Thoracic aorta (tissue), 2 donors: ENCODE measurements at places on chromosomes 3 and 15.

GRCh38 chr3:195001961-195002861 is 268.7 kb downstream of the XXYLT1 start:
- DNase-seq: no peak

DNA sequence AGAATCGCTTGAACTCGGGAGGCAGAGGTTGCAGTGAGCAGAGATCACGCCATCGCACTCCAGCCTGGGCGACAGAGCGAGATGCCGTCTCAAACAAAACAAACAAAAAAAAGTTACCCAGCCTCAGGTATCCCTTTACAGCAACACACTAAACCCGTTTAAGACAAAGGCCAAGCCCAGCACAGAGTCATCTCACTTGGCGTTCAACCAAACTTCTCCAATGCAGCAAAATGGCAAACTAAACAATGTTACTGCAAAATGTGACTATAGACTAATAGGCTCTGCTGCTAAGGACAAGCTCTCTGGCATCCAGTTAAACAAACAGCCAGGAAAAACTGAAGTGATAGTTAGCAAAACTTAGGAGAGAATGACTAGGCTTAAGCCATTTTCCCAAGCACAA is 6.4 kb upstream of the FAM219B start:
- no peak for DNase-seq

DNA sequence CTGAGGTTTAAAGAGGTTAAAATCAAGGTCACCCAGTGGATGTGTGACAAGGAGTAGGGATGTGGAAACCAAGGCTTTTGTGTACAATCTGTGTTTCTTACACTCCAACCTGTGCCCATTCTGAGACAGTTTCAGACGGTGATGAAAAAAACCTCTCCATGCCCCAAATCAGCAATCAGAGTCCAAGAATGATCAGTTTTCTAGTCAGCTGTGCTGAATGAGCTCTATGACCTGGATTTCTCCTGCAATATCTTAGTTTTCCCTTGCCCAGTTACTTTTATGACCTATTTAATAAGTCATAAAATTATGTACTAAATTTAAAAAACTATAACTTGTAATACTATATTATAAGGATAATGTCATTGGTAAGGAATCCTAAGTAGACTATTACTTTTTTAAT is 37.5 kb upstream of the CBLB start:
- no peak for DNase-seq

DNA sequence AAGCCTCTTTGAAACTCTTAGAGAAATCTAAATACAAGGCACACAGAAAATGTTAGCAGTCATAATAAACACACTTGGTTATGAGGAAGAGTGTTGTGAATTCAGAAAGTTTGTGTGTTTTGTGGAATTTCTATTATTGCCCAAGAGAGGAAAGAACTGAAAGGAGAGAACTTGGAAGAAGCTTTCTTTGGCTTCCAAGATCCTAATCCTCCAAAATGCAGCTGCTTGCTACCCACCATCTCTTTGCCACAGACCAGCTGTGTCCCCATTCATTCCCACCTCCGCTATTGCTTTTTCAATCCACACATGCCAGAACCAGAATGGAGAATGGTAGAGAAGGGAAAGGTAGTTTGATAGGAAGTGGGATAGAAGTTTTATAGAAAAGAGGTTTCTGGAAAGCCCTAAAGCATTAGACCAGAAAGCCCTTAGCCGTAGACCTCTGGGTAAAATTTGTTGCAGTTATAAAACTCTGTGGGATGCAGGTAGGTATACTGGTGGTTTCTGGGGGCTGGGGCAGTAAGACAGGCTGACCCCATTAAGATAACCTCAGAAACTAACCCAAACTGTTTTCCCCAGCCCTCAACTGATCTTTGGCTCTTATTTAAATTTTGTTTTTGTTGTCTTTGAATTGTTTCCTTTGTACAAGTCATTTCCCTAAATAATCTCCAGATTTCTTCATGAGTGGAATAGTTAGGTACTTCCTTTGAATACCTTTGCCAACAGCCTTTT is 108.5 kb downstream of the FILIP1L start:
- no peak for DNase-seq

- DNase-seq: no peak
Observed at GRCh38 chr3:61571516-61572336, 10.4 kb downstream of the PTPRG start.

DNA sequence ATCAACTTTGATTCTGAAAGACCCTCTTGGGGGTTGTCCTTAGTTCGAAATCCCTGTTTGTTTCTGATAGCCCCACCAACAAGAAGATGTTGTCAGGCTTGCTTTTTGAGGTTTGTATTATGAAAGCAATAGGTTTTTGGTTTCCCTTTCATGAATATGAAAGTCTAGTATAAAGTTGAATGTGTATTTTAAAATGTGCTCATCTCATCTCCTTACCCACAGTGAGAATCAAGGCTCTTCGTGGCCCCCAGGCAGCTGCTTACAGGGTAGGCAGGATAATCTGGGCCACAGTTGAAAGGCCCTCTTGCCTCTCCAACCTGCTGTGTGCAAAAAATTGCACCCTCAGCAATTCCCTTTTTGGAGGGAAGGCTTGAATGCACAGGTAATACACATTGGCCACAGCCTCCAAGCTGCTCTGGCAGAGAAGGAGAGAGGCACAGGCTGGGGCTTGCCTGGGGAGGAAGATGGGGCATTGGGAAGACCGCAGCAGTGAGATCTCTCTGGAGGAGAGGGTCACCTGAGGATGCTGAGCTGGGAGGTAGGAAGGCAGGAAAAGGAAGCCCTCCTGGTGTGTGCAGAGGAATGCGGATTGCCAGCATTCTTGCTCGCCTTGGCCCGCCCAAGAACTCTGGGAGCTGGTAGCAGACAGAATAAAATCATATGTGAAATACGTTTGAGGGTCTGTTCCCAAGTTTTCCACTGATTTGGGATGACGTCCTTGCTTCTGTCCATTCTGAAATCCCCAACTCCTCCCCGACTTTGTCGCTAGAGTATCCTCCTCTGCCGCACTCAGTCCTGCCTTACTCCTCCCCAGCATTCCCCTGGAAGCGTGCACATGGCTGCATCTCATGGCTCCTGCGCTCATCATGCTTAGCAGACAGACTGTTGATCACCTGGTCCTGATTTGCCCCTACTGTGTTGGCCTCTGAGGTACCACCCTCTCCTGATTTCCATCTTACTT is 196.4 kb downstream of the RPLP1 start:
- no peak for DNase-seq

DNA sequence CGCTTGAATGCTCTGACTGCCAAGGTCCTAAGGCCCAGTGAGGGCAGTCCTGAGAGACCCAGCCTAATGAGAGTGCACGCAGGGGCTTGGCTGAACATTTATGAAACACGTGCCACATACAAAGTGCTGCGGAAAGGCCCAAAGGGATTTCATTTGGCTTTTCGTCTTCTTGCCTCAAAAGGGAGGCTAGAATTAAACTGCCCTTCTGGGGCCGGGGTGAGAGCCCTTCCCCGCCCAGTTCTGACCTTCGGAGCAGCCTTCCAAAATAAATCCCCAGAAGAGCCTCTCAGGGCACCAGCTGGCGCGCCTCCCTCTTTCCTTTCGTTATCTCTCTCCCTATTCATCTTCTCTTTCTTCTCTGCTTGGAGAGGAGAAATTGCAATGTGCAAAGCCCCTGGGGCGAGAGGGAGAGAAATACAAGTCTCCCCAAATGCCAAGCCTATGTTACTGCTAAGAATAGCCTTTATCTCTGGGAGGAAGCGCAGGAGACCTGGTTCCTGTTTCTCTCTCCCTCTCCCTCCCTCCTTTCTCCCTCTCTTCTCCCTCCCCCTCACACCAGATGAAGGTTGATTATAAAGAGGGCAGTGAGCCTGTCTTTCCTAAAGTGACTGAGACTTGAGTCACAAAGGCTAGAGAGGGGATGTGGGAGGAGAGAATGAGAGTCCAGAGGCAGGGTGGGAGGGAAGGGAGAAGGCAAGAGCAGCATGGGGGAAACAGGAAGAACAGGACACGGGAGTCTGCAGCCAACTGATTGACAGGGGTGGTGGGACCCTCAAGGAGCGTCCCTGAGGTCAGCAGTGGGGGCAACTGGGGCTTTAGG is 36.7 kb upstream of the NDUFB4 start:
- no peak for DNase-seq

GRCh38 chr15:40106203-40107161 is 2.2 kb downstream of the BMF start:
- no peak for DNase-seq

DNA sequence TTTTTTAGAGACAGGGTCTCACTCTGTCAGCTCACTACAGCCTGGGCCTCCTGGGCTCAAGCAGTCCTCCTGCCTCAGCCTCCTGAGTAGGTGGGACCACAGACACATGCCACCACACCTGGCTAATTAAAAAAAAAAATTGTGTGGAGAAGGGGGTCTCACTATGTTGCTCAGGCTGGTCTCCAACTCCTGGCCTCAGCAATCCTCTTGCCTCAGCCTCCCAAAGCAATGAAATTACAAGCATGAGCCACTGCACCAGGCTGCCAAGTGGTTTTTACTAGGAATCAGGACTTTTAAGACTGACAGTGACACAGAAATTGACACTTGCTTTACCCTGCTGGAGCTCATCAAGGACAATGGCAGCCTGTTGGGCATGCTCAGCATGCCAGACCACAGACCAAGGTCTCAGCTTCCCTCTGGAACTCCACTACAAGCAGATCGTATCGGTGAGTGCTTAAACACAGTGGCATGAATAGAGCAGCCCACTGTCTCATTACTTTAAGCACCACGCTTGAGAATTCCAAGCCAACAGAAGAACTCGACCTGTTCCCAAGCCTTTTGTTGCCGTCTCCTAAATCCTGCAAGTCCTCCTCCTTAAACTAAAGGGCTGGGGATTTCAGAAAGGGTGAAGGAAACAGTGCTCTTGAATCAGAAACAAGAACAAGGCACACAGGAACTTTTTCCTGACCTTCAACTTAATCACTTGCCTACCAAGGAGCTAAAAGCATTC is 41.4 kb downstream of the EOMES start:
- no peak for DNase-seq

- no peak for DNase-seq
Observed at GRCh38 chr15:40441565-40442531, 1.1 kb downstream of the BAHD1 start.

DNA sequence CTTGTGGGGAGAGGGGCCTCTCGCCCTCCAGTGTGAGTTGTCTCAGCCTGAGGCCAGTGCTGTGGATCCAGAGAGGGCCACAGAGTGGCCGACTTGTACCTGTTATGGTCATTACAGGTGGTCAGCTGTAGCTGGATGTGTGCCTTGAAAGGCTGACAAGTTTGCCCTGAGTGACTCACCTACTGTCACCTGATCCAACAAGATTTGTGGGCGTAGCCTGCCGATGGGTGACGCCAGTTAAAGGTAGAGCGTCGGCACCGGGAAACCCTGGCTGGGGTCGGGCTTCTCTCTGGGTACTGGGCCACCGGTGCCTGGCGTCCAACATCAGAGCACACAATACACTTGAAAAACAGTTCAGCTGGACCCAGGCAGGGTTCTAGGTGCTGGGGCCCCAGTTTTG is 2.8 kb upstream of the ISG20 start:
- DNase-seq: no peak

DNA sequence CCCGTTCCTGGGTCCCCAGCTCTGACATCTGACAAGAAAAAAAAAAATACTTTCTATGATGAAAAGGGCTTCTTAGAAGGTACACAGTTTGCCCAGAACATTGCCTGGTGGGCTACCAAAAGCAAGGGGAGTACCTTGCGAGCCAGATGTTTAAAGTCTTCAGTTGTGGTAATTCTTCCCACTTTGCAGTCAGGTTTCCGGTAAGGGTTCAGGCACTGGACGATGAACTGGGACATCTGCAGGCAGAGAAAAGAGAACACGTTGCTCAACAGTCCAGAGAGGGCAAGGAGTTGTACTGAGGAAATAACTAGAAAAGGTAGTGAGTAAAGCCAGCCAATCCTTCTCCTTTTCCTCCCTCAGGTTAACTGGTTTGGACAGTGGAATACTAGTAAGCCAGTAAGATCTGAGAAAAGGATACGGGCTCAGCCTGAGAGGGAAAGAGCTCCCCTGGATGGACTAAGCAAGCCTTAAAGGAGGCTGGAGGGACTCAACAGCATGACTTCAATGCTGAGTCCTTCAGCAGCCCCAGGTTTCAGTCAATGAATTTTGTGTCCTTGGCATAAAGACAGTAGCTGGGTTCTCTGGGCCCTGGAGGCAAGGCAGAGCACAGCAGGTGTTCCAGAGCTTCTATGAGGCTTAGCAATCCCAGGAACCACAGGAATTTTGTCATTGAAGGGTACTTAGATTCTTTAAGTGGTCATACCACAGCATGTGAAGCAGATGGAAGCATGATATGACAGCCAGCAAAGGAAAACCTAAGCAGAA is 38.2 kb downstream of the NBEAL2 start:
- DNase-seq: no peak

DNA sequence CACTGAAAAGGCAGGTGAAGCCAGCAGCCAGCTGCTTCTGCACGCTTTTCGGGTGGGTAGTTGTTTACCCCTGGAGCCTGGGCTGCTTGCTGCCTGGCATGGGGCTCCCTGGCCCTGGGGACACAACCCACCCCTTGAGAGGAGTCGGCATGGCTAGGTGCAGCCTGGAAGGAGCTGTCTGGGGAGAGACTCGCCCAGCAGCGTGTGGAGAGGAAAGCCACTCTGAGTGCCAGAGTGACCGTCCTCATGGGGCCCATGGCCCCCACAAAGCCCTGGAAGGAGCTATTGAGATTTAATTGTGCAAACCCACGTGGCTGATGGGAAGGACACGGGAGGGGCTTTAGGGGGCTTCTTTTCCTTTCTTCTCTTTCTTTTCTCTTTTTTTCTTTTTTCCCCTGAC is 137.5 kb downstream of the OPA1 start:
- DNase-seq: no peak

DNA sequence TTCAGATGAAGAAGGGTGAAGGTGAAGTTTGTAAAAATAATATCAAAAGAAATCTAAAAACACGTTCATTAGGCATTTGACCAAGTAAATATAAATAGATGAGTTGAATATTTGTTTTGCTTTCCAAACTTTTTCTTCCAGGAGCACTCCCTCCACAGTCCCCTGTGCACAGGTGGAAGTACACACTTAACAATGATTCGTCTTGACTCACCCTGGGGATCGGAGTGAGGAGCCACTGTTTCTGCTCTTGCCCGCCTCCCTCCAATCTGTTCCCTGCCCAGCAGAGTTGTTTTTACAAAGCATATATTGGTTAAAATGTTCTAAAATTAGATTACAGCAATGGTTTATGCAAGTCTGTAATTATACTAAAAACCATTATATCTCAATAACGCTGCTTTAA is 175.1 kb downstream of the PTPRG start:
- no peak for DNase-seq

DNA sequence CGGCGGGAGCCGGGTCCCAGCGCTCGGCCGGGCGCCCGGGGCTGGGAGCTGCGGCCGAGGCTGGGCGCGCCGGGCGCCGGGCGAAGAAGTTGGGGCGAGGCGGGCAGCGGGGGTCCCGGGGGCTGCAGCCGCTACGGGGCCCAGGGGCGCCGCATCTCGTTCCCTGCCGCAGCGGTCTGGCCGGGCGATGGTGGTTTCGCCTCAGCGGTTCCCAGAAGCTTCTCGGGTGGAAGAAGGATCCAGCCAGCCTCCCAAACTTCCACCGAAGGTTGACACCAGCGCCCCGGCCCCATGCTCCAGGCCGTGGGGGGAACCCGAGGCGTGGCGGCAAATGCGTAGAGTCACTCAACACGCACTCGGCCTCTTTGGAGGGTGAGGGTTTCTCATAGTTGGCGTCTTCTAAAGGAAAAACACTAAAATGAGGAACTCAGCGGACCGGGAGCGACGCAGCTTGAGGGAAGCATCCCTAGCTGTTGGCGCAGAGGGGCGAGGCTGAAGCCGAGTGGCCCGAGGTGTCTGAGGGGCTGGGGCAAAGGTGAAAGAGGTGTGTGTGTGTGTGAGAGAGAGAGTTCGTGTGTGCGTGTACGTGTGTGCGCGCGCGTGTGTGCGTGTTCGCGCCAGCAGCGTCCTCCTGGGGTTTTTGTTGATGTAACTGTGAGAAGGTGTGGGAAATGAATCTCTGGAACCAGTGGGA is 940 bp downstream of the BOC start:
- no peak for DNase-seq

- DNase-seq: no peak
Observed at GRCh38 chr3:96354742-96355141, 459.7 kb upstream of the EPHA6 start.
